IPS DF 19.7 (cell line): ENCODE measurements at places on chromosomes 6 and 20.
A peak's percentile ranks its signal among the peaks of the same experiment; 100 is the strongest.

DNA sequence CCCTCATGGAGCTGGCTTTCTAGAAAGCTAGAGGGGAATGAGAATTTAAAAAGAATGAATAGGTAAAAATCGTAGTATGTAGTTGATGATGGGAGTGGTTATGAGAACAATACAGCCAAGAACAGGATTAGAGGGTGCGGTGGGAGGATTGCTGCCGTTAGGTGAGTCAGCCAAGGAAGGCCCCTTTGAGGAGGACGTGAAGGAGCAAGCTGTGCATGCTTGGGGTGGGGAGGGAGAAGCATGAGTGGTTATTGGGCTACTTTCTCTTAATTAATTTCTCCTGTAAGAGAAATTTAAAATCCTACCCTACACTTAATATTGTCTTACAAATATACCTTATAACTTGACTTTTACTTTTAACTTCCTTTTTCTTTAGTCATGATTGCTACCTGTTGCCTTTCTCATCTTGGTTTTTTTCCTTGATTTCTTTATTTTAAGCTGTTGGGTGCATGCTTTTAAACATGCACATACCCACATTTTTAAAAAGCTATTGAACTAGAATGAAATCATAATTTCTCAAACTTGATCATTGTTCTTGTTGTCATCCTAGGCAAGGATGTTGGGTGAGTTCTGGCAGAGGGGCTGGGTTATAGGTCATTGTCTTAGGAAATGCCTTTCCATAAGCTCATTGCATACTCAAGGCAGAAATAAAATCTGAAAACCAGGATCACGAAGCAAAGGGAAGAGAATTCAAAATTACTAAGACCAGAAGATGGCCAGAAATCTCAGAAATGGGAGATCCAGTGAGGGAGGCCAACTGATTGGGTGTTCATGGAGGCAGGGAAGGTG lies 114.5 kb downstream of the TCP11 start:
- DNase-seq = no peak

- no peak for DNase-seq
These were observed 589.3 kb downstream of the TFAP2A start for GRCh38 chr6:9825526-9825925.

DNA sequence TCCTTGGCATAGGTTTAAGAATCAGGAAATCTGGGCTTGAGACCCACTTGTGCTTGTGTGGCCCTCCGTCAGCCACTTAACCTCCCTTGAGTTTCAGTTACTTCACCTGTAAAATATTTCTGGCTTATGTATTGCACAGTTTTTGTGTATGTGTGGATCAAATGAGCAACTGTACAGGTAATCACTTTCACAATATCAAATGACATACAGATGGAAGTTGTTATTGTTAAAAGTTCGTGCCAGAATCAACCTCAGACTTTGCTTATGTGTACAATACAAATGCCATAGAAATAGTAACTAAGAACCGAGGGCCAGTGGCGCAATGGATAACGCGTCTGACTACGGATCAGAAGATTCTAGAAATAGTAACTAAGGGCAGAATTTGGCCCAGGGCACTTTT lies 65.6 kb upstream of the KIF13A start:
- no peak for DNase-seq

- no peak for DNase-seq
These were observed 13.9 kb downstream of the RAMACL start for GRCh38 chr6:166572370-166573261.

- DNase-seq = no peak
These were observed 696 bp upstream of the SUPT3H start for GRCh38 chr6:45378334-45378926.

DNA sequence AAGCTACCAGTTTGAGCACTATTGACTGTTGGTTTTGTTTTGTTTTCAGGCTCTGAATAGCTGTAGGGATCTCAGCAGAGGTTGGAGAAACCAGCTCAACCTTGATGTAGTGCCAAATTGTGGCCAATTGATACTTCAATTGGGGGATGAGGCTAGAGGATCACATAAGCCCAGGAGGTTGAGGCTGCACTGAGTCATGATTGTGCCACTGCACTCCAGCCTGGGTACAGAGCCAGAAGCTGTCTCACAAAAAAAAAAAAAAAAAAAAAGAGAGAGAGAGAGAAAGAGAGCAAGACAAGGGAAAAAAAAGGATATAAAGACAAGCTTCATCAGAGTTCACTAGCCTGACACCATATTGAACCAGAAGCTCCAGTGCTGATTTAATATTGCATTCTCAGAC lies 702.1 kb downstream of the FRK start:
- no peak for DNase-seq

DNA sequence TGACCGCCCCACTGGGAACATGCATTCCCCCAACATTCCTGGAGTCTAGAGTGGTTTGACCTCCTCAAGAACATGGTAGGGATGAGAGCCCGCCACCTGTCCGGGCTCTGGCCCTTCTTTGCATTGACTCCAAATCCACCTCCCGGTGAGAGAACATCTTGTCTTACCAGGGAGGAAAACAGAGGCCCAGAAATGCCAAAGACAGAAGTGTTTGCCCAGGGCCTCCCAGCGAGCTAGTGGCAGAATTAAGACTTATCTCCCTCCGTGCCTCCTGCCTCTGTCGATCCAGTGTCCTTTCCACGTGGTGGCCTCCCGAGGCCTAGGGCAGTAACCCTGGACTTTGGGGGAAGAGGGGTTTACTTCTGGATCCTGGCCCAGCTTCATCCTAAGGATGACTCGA lies 134.8 kb downstream of the JPH2 start:
- DNase-seq = no peak

DNA sequence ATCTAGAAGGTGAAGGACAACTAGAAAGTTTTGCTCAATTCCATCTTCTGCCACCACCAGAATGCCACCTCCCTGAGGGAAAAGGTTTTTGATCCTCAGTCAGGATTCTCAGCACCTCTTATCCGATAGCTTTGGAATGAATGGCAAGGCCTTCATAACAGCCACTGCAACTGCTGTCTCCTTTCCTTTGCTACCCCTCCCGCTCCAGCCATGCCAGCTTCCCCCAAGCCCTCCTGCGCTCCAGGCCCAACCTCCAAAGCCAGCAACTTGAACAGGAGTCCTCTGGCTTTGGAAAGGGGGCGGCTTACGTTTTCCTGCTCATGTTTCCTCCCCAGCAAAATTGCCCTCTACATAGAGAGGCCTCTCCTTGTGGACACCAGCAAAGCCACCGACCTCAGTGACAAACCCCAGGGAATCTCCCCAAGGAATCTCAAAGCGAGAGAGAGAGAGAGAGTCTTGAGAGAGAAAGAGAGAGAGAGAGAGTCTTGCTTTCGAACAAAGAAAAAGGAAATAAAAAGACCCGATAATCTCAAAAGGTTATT lies 420 bp upstream of the BTN2A1 start:
- no peak for DNase-seq

GRCh38 chr6:145626857-145627256 lies 108.5 kb downstream of the EPM2A start:
- no peak for DNase-seq

DNA sequence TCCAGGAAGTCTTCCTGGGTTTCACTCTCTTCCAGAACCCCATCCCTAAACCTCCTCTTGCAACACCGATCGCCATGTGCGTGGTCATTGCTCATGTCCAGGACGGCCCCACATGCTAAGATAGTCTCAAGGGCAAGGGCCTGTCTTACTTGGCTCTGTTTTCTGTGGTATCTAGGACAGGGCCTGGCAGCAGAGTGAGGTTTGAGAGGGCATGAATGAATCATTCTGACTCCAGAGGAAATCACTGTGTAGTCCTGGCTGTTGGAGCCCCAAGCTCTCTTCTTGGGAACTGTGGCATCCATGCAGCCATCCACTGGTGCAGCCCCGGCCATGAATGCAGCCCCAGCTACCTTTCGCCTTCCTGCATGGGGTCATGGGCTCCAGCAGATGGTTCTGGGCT lies 12.4 kb downstream of the SIRPA start:
- no peak for DNase-seq

GRCh38 chr6:91155129-91155785 lies 568.4 kb upstream of the MAP3K7 start:
- DNase-seq = no peak

DNA sequence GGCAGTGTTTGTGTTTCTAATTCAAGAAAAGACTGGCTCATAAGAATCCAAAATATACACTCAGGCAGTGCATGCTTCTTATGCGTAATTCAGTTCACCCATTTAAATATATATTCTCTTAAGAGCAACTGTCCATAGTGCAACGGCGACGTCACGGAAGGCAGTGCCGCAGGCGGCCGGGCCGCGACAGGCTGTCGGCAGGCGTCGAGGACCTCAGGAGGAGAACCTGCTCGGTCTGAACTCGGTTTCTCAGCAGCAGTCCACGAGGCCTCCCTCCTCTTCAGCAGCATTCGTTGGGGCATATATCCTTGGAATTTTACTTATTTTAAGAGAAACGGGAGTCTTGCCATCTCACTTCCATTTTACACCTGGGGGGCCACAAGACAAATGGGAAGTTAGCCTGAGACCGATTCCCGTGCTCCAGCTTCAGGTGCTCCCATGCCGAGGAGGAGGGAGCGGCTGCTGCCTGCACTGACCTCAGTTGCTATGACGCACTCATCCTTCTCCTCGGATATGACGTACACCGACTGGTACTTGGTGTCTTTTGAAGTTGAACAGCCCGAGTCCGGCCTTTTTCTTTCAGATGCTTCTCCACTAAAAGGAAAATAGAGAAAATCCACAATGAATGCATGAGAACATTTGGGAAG lies 8.2 kb downstream of the DLL1 start:
- no peak for DNase-seq

- DNase-seq = no peak
These were observed 150.8 kb upstream of the FLRT3 start for GRCh38 chr20:14488212-14488611.

- no peak for DNase-seq
These were observed 20.0 kb upstream of the GSTA3 start for GRCh38 chr6:52929321-52930164.

- no peak for DNase-seq
These were observed 195.7 kb downstream of the ALDH8A1 start for GRCh38 chr6:134754013-134754690.

DNA sequence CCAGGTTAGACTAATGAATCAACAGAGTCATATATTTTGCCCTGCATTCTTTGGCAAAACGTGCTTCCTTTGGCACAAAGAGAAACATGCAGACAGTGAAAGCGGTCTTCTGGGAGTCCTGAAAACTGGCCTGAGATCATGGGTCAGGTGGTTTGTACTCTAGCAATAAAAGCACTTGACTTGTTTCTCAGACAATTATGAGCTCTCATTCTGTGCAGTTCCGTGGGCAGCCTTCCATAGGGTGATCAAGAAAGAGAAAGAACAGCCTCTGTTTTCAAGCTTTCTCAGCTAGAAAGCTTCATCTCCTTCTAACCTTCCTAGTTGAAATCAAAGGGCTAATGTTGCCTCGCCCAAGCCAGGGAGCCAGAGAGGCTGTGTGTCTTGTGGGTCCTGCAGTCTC lies 62.7 kb upstream of the ISM1 start:
- DNase-seq = no peak

- no peak for DNase-seq
These were observed 166.9 kb downstream of the EDN1 start for GRCh38 chr6:12457094-12457493.

- no peak for DNase-seq
These were observed 81.9 kb upstream of the E2F3 start for GRCh38 chr6:20319520-20320357.

GRCh38 chr6:15894973-15895725 lies 232.3 kb upstream of the DTNBP1 start:
- peak; percentile 65 for DNase-seq

- DNase-seq = no peak
These were observed 36.4 kb downstream of the DLGAP4 start for GRCh38 chr20:36342331-36343120.

DNA sequence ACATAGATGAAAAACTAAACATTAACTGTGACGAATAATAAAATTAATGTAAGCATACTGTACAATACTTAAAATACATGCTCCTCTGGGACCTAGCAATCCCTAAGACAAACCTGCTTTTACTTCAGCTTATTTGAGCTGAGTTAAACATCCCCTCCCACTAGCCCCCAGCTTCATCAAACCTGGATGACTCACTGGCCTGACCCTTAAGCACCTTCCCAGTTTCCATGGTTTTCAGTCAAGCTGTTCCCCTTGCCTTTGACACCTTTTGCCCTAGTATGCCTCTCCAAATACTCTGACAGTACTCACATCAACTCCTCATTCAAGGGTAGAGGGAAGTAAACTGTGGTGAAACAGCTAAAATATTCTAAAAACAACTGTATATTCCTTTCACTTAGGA lies 4.2 kb downstream of the ELOVL4 start:
- DNase-seq = no peak

- no peak for DNase-seq
These were observed 10.1 kb downstream of the LSM14B start for GRCh38 chr20:62132421-62132820.

DNA sequence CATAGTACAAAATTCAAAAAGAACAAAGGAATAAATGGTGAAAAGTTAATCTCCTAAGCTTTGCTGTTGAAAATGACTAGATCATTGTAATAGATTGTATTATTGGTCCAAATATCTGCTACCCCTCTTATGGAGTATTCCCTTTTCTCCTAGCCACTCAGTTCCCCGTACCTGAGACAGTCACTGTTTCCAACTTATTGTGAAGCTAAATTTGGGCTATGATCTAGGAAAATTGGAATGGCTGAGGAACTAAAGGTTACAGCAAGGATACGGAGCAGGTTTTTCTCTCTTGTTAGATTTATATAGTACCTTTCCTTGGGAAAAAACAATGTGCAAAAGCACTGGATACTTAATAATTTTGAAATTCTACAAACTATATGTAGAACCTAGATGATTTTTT lies 17.3 kb downstream of the DHX35 start:
- no peak for DNase-seq

- DNase-seq = no peak
These were observed 20.2 kb downstream of the RIPK1 start for GRCh38 chr6:3088446-3088845.

- DNase-seq = no peak
These were observed 8.5 kb downstream of the SCGN start for GRCh38 chr6:25660512-25660911.

DNA sequence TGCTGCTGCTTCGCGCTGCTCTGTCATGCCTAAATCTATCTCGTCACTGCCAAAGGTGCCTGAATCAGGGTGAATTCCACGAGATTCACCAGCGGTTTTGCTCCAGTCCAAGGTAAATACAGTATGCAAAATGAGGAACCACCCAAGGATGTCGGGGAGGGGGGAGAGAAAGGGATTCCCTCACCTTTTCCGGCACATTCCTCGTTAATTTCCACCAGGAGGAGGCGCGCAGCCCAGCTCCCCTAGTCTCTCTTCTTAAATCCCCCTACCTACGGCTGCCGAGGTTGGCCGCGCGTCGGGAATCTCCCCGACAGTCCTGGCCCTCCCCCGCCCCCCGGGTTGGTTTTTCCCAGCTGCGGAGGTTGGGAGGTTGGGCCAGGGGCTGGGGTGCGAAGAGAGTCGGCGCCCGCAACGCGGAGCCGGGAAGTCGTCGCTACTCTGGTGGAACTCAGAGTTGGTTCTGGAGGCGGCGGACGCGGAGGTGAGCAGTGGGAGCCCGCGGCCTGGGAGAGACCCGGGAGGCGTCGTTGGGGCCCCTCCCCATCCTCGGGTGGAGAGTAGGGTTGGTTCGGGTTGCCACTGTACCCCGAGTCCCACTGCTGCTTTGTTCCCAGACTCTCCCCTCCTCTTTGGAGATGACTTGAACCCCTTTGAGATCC lies at the start of gene TPBG:
TSS of gene TPBG (plus strand) at position 390 of the 659 bp plus-strand sequence. CDS start 1,145 bp downstream, outside the sequence.
- DNase-seq = peak; percentile 75
